ENCODE measurements at places on chromosomes 2 and 18. TPM values are rescaled to one million over a fixed set of nuclear protein-coding genes. Genes with fewer than 3 reads are reported as not detected.

The UGT1A5 gene
- not detected for polyA plus RNA-seq

The CHRND gene
- polyA plus RNA-seq, result not detected

GRCh38 chr2:215839816-215840215, 173.5 kb downstream of the MREG start:
- no peak for DNase-seq

DNA sequence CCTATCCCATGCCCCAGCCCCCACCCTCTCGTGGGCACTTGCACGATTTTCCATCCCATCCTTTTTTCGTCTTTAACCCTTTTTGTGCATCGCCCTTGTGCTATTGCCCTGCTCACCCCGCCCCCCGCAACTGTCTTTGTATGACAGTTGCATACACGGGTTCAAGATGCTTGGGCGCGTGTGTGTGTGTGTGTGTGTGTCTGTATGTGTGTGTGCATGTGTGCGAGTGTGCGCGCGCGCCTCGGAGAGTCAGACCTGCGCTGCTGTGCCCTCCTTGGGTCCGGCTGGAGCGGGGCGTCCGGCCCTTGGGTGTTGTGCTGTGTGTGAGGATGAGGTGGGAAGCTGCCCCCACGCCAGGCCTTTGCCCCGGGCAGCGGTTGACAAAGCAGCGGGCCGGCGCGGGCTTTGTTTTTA, 230.7 kb downstream of the HAUS1 start:
- DNase-seq, result no peak

The ASB18 gene
- polyA plus RNA-seq, result not detected

DNA sequence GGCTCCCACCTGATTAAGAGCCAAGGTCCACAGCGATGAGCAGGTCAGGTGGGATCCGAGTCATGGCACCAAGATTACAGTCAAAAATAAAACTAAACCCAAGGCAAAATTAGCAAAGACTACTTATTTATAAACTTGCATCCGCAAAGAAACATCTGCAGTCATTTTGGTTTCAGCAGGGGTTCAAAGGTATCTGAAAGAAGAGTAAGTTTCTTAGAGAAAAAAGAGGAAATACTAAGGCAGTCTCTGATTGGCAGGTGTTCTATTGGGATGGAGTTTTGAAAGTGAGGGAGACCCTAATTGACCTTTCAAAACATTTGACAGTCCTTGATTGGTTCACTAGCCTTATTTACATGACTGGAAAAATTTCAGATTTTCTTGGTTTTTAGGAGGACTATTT, 11.0 kb upstream of the PLB1 start:
- no peak for DNase-seq

DNA sequence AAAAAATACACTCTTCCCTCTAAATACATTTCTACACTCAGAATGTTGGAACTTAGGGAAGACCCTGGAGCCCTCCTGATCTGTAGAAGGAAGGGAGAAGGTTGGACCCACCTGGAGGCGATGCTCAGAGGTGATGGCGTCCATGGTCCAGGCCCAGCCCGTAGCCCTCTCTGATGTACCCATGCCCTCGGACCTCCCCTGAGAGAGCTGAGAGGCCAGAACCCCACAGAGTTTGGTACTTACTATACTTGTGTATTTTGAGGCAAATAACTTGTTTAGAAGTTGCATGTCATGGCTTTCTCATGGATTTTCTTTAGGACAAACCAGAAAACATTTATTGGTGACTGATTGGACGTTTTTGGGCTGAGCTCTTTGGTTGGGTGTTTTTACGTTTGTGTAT, 10.5 kb downstream of the CTDP1 start:
- DNase-seq, result no peak

DNA sequence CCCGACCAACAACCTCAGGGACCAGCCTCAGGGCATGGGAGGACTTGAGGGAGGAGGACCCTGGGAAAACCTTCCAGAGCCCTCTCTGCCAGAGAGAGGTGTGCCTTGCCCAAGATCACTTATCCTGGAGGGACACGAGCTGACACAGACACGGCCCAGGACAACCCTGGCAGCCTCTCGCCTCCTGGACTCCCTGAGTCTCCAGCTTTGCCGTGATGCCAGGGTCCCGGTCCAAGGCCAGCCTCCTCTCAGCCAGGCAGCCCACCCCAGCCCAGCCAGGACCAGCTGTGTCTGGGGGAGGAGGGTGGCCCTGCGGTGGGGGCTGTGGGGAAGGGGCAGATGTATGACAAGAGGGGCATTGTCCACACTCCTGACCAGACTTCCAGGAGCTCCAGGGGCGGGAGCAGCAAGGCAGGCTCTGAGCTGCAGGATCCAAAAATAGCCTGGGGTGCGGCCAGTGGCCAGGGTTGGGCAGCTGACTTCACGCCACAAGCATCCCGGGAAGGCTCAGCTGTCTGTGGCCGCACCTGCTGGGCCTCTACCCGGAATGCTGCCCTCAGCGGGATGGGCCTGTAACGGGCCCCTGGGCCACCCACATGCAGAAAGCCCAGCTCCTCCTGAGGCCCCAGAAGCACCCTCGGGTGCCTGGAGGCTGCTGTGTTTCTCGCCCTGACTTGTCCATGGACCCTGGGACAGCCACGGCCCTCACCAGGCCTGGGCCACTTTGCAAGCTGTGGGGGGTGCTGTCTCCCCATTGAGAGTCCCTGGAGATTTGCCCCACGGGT, 65.5 kb upstream of the GPC1 start:
- no peak for DNase-seq

The SCN3A gene
- polyA plus RNA-seq, result not detected

DNA sequence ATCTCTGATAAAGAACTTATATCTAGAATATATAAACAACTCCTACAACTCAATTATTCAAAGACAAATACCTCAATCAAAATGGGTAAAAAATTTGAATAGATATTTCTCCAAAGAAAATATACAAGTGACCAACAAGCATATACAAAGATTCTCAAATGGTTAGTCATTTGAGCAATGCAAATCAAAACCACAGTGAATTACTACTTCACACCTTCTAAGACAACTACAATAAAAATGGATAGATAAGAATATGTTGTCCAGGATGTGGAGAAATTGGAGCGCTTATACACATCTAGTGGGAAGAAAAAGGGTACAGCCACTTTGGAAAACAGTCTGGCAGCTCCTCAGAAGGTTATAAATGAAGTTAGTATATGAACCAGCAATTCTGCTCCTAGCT, 332.9 kb downstream of the TGIF1 start:
- DNase-seq, result no peak

DNA sequence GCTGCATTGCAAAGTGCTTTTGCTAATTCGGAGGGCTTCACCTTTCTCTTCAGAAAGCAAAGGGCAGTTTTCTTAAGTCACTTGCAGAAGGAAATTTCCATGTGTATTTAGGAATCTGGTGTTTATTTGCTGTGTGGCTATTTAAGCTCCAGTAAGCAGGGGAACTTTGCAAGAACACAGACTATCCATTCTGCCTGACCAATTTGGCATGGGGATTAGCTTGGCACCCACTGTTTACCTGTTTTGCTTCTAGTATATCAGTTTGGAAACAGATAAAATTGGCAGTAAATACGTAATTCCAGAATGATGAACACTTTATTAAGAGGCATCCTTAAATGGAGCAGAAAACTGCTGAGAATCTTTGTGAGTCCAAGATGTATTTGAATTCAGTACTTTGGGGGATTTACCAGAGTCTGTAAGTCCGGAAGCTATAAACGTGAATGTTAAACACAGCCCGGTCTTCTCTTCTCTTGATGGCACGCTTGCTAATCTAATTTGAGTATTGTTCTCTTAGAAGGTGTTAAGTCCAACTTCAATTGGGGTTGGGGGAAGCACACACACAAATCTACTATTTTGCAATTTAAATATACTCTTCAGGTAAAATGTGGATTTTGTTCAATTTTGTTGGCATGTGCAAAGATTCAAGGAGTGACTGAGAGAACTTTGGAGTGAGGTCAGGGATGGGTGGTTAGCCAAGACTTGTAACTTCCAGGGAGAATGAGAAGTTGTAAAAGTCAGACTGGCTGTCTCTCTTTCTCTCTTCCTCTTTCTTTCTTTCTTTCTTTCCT, 650 bp downstream of the ACKR3 start:
- DNase-seq, result no peak

DNA sequence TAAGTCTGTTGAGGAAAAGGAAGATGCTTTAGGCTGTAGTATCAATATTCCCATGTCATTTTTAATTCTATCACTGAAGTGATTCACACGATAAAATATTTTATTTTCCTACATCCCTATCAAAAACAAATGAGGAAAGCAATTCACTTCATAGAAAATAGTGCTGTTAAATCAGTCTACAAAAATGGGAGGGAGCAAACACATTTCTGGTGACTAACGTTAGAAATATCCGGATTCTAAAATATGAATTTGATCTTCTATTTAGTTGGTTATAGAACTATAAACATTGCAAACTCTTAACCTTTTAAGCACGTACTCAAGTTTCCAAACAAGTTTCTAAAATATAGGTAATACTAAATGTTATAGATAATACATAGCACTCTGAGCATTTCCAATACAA, 20.8 kb downstream of the ATF2 start:
- DNase-seq, result no peak

DNA sequence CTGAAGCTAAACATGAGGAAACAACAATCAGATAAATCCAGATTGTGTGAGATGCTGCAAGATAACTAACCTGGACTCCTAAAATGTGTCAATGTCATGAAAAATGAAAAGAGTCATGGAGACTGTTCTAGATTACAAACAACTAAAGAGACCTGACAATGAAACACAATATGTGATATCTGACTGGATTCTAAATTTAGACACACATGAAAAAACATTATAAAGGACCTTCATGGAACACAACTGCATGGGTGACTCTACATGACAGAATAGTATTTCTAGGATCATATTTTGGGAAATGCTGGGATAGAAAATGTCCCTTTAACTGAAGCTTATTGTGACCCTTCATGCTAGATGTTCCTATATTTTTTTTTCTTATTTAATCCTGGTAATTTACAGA, 18.5 kb upstream of the SPTBN1 start:
- no peak for DNase-seq

DNA sequence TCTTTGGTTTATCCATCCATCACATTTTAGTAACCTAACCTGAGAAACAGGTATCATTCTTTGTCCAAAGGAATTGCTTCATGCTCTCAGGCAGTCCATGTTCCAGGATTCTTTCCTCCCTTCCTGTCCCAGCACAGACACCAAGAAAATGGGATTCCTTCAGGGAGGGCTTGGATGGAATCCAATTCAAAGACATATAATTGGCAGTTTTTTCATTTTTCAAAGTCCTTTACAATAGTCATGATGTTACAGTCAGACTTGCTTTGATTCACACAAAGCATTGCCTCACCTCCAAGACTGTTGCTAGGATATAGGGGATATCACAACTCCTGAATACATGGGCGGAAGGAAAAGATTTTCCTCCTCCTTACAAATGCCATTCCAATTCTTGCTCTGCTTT, 241.4 kb upstream of the ACVR2A start:
- DNase-seq, result no peak

The ZNF385B gene
- not detected for polyA plus RNA-seq

The STARD6 gene
- not detected for polyA plus RNA-seq

The SOX11 gene
- not detected for polyA plus RNA-seq

- DNase-seq, result no peak
These were observed 29.8 kb downstream of the KLF7 start for GRCh38 chr2:207135801-207136457.

GRCh38 chr18:59718108-59718463, 20.9 kb upstream of the CCBE1 start:
- DNase-seq, result no peak

GRCh38 chr18:65522907-65523306, 227.9 kb upstream of the CDH7 start:
- no peak for DNase-seq

- no peak for DNase-seq
These were observed 197.0 kb downstream of the CPS1 start for GRCh38 chr2:210753386-210753785.

DNA sequence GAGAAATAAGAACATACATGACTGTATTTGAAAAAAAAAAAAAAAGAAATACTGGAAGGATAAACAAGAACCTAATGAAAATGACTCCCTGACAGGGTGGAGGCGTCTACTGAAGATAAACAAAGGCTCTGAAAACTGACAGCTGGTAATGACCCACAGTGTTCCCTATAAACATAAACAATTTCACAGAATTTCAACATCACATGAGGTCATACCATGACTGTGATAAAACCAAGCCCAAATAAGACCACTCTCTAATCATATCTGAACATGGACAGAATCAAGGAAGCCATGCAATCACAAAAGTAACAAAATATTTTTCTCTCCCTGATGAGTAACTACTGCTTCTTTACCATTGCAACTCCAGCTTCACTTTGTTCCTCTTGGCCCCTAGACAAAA, 159.3 kb downstream of the FAM124B start:
- DNase-seq, result no peak

DNA sequence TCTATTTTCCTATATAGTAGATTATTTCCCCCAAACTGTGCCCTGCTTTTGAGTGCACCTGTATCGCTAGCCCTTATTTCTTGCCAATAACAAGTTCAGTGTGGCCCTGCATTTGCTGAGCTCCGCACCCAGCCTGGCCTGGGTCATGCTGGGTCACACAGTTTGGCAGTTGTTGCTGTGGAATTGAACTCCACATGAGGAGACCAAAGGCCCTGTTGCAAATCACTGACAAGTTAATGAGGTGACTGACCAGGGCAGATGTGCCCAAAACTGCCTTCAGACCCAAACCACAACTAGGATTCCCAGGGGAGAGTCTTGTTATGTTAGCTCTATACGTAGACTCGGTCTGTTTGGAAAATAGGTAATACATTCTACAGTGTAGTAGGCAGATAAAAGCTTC, 31.0 kb downstream of the COL4A4 start:
- DNase-seq, result no peak

DNA sequence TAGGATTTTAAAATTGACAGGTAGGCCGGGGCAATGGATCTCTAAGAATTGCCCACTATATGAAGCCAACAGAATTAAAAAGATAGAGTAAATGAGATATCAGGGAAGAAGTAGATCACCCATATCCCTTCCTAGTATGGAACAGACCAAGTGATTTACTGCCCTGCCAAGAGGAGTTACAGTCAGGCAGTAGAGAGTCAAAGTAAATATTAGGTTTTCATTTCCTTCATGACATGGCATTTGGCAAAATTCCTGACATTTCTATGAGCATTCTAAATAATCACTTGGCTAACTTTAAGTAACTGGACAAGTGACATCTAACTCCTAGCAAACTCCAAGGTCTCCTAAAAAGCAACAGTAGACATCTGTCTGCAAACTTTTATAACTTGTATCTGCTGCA, 33.5 kb downstream of the GALNT5 start:
- DNase-seq, result no peak

- DNase-seq, result no peak
These were observed 91.0 kb downstream of the ICA1L start for GRCh38 chr2:202780514-202781021.

The ANKRD30BL gene
- polyA plus RNA-seq, result not detected

DNA sequence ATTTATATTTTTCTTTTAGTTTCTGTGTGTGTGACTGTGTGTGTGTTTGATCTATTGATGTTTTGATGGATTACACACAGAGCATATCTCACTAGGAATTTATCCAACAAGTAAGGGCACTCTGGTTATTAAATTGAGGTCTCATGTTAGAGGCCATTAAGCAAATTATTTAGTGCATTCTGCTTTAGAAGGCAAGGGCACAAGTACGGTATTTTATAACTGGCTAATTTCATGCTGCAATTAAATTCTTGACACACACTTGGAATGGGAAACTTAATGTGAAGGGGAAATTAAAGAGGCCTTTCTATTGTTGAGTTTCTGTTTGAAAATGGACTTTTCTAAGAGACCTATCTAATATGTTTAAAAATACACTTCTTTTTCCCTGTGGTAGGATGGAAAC, 25.8 kb downstream of the NYAP2 start:
- DNase-seq, result no peak

- no peak for DNase-seq
These were observed 45.0 kb upstream of the NRP2 start for GRCh38 chr2:205637320-205637602.

- no peak for DNase-seq
These were observed 89.8 kb upstream of the KCNH7 start for GRCh38 chr2:162928356-162928755.
